ENCODE measurements at places on chromosomes 12 and 14.

GRCh38 chr14:101246894-101247841, 314.1 kb upstream of the DIO3 start:
- no peak for DNase-seq

- DNase-seq, result no peak
These were observed 1.8 kb upstream of the DYRK2 start for GRCh38 chr12:67646775-67647174.

DNA sequence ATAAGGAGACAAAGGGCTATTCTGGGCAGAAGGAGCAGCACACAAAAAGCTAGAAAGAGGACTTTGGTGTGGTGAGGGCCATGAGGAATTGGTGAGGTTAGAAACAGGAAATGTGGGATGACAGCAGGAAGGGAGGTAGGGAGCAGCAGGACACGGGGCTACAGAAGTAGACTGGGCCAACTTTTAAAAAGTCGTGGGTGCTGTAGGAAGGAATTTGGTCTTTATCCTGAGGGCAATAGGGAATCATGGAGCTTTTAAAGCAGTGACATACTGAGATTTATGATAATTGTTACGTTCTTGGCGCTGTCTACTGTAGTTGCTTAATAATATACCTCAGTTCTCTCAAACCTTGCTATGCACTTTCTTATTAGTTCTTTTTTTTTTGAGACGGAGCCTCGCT, 8.2 kb upstream of the CHURC1 start:
- DNase-seq, result no peak

DNA sequence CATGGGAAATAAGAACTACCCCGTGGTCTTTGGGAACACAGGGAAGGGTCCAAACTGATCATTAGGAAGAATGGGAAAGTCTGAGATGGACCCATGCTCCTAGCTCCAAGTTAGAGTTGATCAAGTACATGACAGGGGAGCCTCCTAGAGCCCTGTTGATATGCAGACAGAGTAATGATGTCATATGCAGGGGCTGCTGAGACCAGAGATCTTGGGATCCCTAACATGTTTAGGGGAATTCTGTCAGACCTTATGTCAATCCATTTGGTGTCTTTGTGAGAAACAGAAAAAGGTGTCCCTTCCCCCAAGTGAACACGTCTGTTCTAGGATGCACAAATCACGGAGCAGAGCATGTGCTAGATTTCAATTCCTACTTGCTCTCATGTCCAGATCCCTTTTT, 6.6 kb downstream of the SLC25A21 start:
- DNase-seq, result no peak

DNA sequence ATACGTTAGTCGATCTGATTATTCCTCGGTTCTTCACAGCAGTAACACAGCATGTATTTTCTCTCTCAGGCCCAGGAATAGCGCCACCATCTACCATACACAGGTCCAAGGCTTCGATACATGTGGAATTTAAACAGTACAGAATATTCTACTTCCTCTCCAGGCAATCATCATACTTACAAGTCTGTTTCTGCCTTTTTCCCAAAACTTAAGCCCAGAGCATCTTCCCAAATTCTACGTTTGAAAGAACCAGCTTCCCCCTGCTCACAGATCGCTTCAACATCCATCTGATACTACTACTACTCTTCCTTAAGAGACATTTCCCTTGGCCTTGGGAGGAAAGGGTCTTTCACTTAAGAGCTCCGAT, 626 bp downstream of the TXNDC16 start:
- peak; percentile 52 for DNase-seq

GRCh38 chr14:63203618-63204406, 431 bp upstream of the RHOJ start:
- DNase-seq, result no peak

DNA sequence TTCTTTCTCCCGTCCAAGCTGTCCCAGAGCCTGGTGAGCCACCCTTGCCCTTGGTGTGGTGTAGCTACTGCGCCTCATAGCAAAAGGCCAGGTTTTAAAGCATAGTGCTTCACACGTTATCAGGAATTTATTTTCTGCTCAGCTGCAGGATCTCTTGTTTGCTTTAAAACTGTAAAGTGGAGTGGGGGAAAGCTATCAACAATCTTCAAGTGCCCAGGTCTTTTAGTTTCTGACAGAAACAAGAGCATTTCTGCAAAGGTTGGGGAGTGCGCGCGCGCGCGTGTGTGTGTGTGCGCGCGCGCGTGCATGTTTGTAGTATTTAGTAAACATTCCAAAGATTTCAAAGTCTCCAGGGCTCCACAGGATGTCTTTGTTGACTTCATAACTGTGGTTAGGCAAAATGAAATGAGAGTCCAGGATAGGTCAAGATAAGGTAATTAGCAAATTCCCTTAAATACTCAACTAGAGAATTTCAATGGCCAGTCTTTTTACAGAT, 45.5 kb downstream of the EML1 start:
- DNase-seq, result no peak

DNA sequence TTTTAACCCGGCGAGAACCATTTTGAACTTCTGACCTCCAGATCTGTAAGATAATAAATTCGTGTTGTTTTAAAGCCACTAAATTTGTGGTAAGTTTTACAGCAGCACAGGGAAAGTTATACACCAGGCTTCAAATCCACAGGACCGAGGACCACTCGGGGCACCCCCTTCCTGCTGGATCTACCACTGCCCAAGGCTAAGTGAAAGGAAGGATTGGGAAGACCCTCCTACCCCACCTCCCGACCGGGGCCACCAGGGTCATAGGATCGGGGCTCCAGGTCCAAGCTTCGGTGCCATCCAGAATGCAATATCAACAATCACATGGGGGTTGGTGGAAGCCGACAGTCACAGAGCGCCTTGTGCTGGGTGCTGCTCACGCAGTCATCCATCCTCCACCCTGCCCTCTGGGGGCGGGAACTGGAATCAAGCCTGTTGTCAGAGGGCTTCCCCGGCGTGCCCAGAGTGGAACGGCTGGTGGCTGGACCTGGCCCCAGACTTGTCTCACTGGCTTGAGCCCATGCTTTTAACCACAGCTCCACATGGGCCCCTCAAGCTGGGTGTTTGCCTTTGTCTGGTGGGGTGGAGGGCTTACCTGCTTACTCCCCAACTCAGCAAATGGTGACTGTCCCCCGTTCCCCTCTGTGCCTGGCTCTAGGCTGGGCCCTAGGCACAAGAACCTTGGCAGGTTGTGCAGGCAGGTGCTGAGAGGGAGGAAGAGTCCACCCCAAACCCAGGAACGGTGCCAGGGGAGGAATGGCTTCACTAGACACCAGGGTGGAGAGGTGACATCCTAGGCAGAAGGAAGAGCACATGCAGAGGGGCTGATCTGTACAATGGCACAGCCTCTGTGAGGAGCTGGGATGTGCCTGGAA, 180.3 kb upstream of the RTL1 start:
- no peak for DNase-seq

GRCh38 chr12:82517027-82517426, 158.7 kb downstream of the METTL25 start:
- DNase-seq, result no peak

DNA sequence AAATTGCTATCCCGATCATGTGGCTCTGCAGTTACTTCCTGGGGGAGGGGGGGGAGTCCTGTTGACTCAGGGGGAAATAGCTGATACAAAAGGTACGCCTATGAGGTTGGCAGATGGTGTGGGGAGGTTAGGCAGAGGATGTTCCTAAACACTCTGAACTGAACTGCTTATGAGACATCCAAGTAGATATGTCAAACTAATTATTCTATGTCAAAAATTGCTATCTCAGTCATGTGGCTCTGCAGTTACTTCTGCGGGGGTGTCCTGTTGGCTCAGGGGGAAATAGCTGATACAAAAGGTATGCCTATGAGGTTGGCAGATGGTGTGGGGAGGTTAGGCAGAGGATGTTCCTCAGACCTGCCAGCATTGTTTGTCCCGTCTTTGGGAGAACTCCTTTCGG, 5.1 kb upstream of the VCPKMT start:
- DNase-seq, result no peak

DNA sequence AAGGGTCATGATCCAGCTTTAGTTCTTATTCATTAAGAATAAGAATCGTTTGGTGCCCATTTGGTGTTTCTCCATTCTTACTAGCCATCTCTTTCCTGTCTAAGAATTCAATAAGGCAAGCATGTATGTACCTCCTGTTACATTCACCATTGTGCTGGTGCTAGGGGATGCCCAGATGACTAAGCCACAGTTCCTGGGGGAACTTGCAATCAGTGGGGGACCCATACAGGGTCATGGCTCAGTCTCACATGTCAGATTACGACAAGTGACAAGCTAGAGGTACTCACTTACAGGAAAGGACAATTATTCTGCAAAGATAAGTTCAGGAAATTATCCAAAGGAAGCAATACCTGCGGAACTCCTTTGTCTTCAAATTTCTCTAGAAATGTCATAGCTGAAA, 125.4 kb downstream of the STXBP6 start:
- no peak for DNase-seq

GRCh38 chr14:103136388-103137271, 13.4 kb downstream of the TNFAIP2 start:
- peak; percentile 64 for DNase-seq

GRCh38 chr12:124715121-124715990, 147.9 kb upstream of the NCOR2 start:
- DNase-seq, result no peak

DNA sequence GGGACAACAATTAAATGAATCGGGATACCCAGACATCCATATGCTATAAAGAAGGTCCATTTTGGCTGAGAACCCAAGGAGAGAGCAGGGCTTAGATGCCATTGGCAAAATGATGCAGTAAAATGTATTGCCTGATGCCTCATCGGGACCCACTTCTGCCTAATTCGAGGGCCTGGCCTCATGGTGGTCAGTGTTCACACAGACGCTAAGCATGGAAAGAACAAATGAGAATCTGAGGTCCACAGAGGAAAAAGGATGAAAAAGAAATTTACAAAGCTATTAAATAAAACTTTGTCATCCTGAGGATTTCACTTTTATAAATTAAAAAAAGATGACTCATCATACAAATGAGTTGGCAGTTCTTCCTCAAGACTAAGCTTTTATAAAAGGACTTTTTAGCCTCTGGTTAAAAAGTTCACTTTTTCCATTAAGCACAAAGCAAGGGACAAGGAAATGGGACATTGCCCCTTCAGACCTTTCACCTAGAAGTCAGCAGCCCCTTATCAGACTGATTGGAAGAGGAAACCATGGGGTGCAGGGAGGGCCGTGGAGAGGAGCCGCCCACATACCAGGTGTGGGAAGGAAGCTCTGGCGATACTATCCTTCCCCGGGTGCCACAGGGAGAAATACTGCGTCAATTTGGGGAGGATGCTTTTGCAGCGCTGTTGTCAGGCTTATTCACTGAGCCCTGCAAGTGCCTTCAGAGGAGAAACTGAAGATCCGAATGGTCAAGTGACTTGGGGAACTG, 176.0 kb downstream of the EGLN3 start:
- DNase-seq, result no peak

GRCh38 chr12:124461241-124461673, 106.2 kb downstream of the NCOR2 start:
- no peak for DNase-seq

DNA sequence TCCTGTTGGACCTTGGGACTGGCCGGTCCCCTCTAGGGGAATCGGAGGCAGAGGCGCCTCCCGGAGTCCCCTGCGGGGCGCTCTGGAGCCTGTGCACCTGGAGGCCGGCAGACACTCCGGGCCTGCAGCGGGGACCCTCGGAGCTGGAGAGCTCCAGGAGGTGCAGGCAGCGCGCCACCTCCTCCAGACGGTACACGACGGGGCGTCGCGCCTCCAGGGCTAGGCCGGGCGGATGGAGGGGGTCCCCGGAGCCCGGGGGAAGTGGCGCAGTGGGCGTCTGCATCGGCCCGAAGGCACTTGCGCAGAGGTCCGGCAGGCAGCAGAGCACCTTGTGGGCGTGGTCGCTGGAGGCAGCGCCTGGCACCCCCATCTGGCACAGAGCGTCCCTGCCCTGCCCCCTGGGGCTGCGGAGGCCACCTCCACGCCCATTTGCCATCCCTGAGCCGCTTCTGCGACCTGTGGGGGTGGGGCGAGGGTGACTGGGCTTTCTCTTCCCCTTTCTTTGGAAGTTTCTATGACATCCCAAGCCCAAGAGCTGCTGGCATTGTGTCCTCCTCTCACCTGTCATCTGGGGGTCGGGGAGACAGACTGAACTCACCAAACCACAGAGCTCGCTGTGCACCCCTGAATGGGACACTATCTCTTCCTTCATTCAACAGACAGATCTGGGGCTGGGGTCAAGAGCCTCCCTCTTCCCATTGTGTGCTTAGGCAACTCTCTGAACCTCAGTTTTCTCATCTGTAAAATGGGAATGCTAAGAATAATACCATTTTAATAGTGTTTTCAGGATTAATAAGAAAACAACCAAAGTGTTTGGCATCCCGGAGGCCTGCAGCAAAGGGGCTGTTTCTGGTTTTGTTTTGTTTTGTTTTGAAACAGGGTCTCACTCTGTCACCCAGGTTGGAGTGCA, 37.5 kb upstream of the CORO1C start:
- peak; percentile 24 for DNase-seq

GRCh38 chr12:47995981-47996401, 8.3 kb downstream of the COL2A1 start:
- no peak for DNase-seq

GRCh38 chr12:110742096-110742717, 484 bp downstream of the PPP1CC start:
- DNase-seq, result no peak

- DNase-seq, result no peak
These were observed 115.0 kb downstream of the TPH2 start for GRCh38 chr12:72053604-72054003.

DNA sequence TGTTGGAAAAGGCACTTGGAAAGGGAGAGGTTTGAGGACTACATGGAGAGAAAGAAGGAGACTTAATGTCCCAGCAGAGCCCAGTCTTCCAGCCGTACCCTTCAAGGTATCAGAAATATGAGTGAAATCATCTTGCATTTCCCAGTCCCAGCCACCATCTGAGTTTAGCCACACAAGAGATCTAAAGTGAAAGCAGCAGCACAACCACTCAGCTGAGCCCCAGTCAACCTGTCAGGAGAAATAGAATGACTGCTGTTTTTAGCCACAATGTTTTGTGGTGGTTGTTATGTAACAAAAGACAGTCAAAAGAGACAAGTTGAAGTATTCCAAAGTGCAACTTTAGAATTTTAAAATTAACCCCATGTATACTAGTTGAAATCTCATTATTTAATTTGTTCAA, 28.0 kb downstream of the DERA start:
- no peak for DNase-seq

- no peak for DNase-seq
These were observed 249.6 kb upstream of the TBX3 start for GRCh38 chr12:114933428-114934160.

DNA sequence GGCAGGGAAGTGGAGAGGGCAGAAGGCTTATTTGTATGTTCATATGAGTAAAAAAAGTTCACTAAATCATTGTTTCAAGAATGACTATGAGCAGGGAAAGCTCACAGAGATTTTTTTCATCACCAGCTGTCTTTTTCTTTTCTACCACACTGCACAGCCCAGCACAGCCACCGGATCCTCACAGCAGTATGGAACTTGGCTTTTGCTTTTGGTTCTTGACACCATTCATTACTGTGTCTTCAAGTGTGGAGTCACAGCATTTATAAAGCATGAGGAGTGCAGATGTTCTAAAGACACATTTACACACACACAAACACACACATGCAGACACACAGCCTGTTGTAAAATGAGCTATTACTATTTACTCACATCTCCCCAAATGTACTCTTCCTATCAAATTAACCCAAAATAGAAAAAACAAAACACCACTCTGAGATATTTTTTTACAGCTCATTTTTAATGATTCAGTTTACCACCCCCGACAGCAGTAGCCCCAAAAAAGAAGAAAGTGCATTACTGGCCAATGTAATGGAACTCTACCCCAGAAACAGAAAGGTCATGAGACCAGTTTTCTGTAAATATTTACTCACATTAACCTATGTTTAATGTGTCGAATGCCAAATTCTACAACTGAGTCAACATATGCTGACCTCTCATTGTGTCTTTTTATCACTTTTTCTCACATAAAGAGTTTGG, 60.5 kb downstream of the BTG1 start:
- no peak for DNase-seq

All from hematopoietic multipotent progenitor cell treated with erythropoietin and hydrocortisone succinate and interleukin-3 and kit ligand, for 15 days (in vitro differentiated cells).